ENCODE measurements at places on chromosomes 11 and 22. TPM values are rescaled to one million over a fixed set of nuclear protein-coding genes. Genes with fewer than 3 reads are reported as not detected.

GRCh38 chr22:40436505-40437431, 66.4 kb downstream of the SGSM3 start:
- no peak for DNase-seq

- no peak for DNase-seq
Measured at GRCh38 chr11:34263441-34264091, 94.2 kb downstream of the ABTB2 start.

GRCh38 chr11:30196400-30197206, 34.2 kb upstream of the FSHB start:
- DNase-seq: peak; percentile 2

- no peak for DNase-seq
Measured at GRCh38 chr22:32052936-32053791, 10.1 kb downstream of the SLC5A1 start.

DNA sequence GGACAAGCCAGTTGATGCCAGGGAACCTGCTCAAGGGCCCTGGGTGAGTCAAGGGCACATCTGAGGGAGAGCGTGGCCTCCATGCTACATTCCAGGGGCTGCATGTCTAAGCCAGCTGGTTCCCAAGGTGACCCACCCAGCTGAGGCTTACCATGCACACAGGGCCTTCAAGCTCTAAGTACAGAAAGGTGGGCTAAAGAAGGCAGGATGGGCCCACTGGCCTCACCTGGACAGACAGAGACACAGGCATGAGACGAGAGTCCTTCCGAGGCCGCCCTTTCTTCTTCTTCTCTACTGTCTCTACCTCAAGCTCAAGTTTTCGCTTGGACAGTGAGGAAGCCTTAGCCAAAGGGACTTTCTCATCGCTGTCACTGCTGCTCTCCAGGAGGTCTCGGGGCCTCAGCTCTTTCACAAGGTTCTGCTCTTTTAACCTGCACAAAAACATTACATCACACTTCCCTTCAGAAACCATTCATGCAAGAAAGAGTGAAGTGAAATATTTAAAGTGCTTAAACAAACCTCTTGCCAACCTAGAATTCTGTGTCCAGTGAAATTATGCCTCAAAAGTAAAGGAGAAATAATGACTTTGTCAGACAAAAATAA, 69.9 kb downstream of the HIRA start:
- no peak for DNase-seq

DNA sequence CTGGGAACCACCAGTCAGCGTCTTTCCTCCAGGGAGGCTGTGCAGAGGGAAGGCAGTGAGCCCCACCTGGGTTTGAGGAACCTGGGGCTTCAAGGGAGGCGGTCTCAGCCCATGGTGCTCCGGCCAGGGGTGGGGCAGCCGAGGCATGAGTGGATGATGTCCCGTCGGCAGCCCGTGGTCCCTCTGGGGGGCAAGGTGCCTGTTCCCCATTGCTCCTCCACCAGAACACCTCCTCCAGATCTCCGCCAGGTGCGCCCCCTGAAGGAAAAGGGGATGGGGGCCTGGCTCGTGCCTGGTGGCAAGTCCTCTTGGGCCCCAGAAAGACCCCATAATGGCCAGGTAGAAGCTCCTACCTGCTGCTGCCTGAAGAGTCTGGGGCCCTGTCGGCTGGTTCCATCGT, 94.1 kb downstream of the KCNQ1 start:
- DNase-seq: no peak

DNA sequence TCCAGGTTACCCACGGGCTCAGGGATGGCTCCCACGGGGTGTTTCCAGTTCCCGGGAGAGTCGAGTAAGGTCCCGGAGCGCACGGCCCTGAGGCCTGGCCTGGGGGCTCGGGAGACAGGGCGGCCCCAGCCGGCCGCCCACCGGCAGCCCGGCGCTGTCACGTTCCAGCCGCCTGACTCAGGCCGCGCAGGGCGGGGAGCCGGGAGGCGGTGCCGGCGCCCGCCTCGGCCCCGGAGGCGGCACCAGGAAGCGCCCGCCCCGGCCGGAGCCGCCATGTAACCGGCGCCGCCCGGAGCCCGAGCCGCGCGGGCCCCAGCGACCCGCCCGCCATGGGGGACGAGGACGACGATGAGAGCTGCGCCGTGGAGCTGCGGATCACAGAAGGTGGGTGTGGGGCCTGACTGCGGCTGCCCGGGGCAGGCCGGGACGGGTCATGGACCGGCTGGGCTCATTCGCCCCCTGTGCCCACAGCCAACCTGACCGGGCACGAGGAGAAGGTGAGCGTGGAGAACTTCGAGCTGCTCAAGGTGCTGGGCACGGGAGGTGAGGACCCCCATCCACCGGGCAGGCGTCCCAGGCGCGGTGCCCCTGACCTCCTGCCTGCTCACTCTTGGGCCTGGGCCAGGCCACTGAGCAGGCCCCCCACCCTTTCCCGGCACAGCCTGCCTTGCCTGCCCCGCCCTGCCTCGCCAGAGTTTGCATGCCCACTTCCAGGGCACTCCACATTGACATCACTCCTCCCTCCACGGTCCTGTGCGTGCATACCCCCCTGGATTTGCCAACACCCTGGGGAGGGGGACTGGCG, at the start of gene RPS6KA4:
Gene RPS6KA4, plus strand, starts transcription at position 256 of the 805 bp plus-strand sequence. Its CDS starts 74 bp downstream, at position 330.
- DNase-seq: peak; percentile 93

- no peak for DNase-seq
Measured at GRCh38 chr22:43442386-43443151, 30.8 kb downstream of the MPPED1 start.

DNA sequence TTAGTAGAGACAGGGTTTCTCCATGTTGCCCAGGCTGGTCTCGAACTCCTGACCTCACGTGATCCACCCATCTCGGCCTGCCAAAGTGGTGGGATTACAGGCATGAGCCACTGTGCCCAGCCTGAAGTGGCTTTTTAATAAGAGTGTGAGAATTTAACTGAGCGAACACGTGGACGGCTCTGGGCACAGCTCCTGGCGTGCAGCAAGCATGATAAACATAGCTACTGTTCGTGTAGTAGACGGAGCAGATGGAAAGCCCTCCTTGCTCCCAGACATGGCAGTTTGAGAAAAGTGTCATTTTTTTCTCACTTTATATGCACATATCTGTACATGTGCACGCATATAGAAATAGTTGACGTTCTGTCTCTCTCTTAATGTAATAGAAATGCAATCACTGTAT, 7.0 kb downstream of the EMID1 start:
- DNase-seq: no peak

GRCh38 chr11:69656536-69657455, 15.8 kb downstream of the CCND1 start:
- no peak for DNase-seq

DNA sequence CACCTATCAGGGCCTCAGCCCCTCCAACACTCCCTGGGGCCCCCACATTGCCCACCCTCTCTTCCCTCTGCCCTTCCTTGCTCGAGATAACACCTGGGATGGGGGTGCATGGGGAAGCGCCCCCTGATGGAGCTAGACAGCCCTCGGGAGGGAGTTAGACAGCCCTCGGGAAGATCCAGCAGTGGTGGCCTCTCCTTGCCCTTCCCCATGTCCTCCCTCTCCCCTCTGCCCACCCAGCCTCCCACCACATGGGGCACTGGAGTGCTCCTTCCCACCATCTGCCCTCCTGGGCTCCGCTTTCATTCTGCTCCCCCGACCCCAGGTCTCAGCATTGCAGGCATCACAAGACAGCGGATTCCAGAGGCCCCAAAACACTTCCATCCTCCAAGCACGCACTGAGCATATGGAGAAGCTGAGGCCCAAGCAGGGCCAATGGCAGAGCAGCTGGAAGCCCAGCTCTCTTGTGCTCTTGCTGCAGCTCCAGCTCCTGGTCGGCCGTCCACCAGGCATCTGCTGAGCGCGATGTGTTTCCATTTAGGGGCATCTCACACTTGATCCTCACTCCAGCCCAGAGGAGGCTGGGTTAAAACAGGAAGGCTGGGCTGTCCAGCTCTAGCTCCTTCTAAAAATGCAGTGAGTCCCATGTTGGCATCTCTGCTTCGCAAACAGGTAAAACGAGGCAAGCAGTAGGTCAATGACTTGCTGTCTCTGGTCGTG, 65.6 kb downstream of the IGLL1 start:
- no peak for DNase-seq

Gene PIH1D2
- 2.9 TPM for total RNA-seq

Gene DDI1
- not detected for total RNA-seq
